ENCODE measurements at places on chromosomes 7 and 10.

DNA sequence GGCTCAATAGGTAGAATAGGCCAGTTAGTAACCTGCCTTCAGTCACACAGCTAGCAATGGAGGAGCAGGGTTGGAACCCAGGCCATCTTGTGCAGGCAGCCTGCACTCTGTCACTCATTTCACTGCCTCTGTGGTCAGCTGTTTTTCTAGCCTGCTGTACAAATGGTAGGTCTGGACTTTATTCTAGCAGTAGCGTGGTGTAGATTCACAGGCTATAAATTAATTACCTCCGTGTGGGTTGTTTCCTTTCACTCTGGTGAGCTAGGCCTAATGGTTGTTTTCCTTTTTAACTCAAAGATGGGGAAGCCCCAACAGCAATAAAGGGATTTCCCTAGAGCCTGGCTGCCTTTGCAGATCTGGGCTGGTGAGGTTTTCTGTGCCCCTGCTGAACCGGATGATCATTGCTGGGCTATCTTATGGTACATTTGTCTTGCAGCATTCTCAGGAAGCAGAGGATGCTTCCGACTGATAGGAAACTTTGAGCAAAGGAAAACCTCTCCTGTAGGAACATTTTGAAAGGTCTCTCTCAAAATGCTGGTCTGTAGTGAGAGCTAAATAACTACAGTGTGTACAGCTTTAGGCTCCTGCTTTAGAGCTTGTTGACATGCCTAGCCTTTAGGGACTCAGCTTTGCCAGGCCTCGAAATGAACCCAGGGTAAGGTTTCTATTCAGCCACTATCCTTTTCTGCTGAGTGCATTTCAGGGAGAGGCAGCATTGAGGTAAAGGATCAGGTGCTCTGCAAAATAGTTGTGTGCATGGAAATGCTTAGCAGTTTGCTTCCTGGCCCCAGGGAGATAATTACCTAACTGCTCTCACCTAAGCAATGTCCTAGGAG lies 157.4 kb downstream of the ST7 start:
- peak; percentile 75 for DNase-seq

GRCh38 chr7:75575488-75576121 lies 83.5 kb downstream of the SPDYE5 start:
- no peak for DNase-seq

- no peak for DNase-seq
Measured at GRCh38 chr10:31924833-31925232, 3.8 kb downstream of the ARHGAP12 start.

DNA sequence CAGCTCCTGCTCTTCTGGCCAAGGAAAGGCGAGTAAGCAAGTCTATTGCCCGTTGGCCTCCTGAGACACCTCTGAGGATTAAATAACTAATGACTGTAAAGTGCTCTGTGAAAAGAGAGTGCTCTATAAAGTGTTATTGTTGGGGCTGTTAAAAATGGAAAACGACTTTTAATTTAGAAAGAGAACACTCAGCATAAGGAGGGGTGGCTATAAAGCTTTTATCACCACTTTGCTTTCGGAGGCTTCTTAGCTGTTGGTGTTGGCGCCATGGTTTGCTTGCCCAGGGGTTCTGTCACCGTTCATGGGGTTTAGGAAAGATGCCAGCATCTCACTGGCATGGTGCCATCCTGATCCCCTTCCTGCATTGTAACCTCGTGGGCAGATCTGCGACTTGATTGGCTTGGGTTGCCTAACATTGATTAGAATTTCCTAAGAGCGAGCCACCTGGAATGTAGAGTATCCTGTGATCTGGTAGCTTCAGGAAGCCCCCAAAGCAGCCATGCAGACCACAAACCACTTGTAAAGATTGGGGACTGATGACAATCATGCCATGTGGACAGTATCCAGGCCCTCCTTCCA lies 509.9 kb downstream of the LRMDA start:
- no peak for DNase-seq

GRCh38 chr7:158497627-158498026 lies 90.0 kb downstream of the PTPRN2 start:
- DNase-seq: no peak

DNA sequence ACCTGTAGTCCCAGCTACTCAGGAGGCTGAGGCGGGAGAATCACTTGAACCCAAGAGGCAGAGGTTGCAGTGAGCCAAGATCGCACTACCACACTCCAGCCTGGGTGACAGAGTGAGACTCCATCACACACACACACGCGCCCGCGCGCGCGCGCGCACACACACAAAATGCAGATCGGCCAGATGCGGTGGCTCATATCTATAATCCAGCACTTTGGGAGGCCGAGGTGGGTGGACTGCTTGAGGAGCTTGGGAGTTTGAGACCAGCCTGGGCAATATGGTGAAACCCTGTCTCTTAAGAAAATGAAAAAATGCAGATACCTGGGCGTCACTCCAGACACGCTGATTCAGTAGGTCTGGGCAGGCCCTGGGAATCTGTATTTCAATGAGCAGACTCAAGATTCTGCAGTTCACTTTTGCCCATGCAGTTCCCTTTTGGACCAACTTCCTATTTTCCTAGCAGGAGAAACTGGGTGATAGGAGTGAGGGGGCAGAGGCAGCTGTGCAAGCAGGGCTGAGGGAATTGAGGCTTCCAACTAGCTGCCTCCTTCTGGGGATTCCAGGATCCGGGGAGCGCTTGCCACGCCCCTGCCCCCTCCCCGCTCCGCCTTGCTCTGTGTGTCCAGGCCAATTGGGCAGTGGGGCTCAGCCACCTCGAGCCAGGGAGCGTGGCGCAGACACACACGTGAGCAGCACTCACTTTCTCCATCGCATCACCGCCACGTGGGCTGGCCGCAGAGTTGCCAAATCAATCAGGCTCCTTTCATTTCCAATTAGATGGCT lies 173.6 kb downstream of the SH3PXD2A start:
- DNase-seq: no peak

- DNase-seq: no peak
Measured at GRCh38 chr7:36881233-36881874, 157.1 kb upstream of the AOAH start.

DNA sequence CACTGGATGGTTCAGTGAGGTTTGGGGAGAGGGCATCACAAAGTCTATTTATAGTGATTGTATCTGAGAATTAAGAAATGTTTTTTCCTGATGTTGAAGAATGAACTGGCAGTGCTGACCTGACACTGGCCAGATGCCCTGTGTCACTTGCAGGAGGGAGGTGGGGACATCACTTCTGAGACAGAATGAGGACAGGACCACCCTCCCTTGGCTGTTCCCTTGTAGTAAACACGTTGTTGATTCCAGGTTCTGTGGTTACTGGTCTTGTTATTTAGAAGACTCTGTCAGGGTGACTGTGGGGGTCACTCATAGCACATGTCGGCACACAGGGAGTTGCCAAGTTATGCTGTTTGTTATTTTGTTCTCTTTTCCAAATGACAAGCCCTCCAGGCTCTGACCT lies 126.4 kb downstream of the ADCY1 start:
- DNase-seq: no peak

DNA sequence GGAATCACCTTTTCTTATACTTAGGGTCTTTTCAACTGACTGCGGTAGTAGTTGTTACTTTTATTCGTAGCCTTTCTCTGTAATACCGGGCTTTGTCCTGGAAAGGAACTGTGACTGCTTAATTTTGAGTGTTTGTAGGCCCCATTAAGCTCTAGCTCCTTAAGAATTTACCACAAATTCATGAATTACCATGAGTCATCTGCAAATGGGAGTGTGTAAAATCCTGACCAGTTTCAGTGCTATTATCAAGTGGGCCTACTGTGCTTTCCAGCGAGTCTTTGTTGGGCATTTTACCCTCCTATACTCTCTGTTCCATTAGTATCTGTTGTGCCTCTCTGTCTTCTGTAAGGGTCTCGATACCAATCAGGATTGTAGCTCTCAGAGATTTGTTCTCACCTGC lies 49.7 kb downstream of the ZMYND11 start:
- DNase-seq: no peak

GRCh38 chr10:77909021-77909748 lies 17.4 kb downstream of the DLG5 start:
- no peak for DNase-seq

DNA sequence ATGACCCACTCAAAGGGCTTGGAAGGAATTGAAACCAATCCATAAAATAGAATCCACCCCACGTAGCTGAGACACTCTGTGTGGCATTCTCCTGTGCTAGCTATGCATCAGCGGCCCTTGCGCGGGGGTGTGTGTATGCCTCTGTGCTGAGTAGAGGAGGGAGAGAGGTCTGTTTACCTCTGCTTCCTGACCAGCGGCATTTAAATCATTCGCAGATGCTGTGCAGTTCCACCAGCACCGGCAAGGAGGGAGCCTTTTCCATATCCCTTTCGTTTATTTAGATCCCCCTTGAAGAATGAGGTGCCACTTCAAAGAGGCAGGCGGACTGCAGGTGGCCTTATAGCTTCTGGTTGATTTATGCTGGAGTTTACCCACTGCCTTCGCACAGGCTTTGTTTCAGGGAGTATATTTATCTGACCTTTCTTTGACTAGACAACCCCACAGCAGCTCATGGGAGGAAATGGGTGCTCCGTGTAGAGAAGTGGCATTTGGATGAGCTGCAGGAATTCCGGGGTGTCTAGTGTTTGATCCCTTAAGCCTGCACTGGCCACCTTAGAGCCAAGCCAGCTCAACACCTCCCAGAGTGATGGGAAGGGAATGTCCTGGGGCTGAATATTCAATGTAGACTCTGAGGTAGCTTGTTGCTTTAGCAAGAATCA lies 11.4 kb downstream of the C10orf53 start:
- no peak for DNase-seq

- no peak for DNase-seq
Measured at GRCh38 chr7:67392596-67393438, 396.2 kb downstream of the TYW1 start.

DNA sequence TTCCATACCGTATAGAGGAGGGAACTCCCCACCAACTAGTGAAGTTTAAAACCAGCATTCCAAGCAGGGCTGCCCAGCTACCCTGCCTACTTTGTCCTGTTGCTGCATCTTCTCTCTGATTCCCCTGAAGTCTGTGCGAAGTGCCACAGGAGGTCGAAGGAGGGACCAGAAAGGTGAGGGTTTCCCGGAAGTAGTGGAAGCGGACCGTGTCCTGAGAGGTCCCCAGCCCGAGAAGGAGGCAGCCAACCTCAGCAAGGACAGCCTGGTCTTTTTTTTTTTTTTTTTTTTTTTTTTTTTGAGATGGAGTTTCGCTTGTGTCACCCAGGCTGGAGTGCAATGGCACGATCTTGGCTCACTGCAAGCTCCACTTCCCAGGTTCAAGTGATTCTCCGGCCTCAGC lies 671.9 kb upstream of the GALNT17 start:
- no peak for DNase-seq

GRCh38 chr7:68073701-68074100 lies 1077.1 kb downstream of the TYW1 start:
- no peak for DNase-seq

GRCh38 chr7:5143935-5144903 lies 45.8 kb upstream of the WIPI2 start:
- DNase-seq: peak; percentile 71

DNA sequence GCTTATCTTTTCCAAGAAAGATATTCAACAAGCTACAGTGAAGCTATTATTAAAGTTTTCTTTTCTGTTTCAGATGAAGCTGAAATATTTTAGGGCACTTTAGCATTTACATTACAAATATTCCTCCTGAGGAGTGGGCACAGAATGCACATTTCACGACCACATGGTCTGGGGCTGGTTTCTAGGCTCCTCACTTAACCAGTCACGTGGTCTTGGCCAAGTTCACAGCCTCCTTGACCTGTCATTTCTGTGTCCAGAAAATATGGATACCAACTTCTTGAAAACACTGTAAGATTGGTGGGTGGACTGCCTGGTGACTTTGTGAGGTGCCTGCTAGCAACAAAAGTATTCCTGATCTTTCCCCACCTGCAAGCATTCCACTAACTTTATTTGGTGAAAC lies 70.9 kb downstream of the FAM171A1 start:
- no peak for DNase-seq

DNA sequence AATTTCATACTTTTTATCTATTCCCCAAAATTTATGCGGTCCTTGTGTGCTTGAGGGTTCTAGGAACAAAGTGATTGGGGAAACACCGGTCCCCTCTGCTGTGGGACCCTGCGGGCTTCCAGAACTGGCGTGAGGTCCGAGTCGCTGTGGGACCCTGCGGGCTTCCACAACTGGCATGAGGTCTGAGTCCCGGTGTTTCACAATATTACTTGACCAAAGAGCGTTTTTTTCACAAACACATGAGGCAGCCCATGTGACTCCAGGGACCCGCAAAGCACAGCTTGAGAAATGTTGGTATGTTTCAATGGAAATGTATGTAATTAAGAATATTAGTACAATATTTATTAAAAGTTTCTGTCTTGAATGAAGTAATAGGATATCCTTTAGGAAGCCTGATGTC lies 212.2 kb downstream of the MGMT start:
- DNase-seq: no peak

GRCh38 chr10:30436191-30436611 lies 2.2 kb downstream of the MAP3K8 start:
- no peak for DNase-seq

DNA sequence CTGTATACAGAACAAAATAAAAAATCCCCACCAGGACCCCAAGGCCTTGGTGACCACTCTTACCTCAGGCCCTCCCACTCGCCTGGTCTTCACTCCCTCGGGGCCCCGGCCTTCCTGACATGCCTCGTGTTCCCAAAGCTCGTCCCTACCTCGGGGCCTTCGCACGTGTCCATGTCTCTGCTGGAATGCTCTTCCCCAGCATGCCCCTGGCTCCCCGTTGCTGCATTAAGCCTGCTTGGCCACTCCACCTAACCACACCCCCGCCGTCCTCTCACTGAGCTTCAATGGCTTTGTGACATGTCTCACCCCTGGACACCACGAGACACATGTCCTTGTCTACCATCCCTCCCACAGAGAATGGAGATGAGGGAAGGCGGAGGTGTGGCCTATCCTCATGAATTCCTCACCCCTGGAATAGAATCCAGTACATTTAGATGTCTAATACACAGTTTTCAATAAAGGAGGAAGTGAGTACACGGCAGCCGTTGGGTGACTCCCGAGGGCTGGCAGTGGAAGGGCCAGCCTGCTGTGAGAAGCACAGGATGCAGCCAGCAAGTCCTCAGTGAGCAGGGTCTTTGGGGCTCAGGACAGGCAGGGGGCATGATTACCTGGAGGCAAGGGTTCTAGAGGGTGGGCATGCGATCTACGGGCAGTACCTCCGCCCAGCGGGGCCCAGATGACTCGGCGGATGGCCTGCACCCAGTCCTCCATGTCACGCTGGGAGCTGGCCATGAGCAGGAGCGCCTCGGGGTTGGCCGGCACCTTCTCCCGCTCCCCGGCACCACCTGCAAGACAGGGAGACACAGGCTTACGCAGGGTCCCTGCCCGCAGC lies 125.7 kb downstream of the ARHGAP22 start:
- no peak for DNase-seq

GRCh38 chr10:112302335-112302734 lies 19.1 kb downstream of the TECTB start:
- no peak for DNase-seq

- no peak for DNase-seq
Measured at GRCh38 chr10:94402843-94403379, 570 bp downstream of the TBC1D12 start.

DNA sequence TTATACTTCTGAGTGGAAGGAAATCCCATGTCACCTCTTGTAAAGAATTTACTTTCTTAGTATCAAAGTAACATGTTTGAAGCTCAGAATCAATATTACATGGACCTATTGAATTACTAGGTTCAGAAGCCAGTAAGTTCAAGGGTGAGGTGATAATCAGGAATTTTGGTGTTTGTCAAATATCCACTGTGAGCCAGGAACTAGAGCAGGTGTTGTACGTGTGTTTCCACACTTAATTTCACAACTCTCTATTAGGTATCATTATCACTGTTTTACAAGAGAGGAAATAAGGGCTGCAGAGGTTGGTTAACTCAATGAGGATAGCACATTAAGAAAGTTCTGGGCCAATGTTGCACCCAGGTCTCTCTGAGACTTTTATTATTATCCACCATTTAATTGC lies 130.4 kb downstream of the KIAA1217 start:
- DNase-seq: no peak
